ENCODE measurements at places on chromosomes 13 and 19. TPM values are rescaled to one million over a fixed set of nuclear protein-coding genes. Genes with fewer than 3 reads are reported as not detected.

MAG gene
- total RNA-seq, result not detected

PRSS57 gene
- not detected for total RNA-seq

KANK3 gene
- 28.6 TPM for total RNA-seq

SIAH3 gene
- total RNA-seq, result not detected

TMEM38A gene
- 2.1 TPM for total RNA-seq

SPRED3 gene
- total RNA-seq, result 2.2 TPM

PTGIR gene
- 7.2 TPM for total RNA-seq

NPHS1 gene
- total RNA-seq, result not detected

ZNF17 gene
- 8.6 TPM for total RNA-seq

HNRNPA1L2 gene
- 2.3 TPM for total RNA-seq

RFPL4A gene
- total RNA-seq, result not detected

CEACAM21 gene
- total RNA-seq, result 2.1 TPM

GJB2 gene
- 0.26 TPM for total RNA-seq

MEIOSIN gene
- total RNA-seq, result not detected

CYP2B6 gene
- total RNA-seq, result not detected

Data from mesenteric fat pad (tissue), 1 donor.